Activated CD8-positive, alpha-beta memory T cell treated with anti-CD3 and anti-CD28 coated beads, Interleukin-2, amount 10 ng/mL, durations not matched to agents 7 days and 5 days (primary cell): ENCODE measurements at places on chromosomes 6 and 20. TPM values are rescaled to one million over a fixed set of nuclear protein-coding genes. Genes with fewer than 3 reads are reported as not detected.

The BLOC1S5 gene
- 18.2 TPM for total RNA-seq

The OPRM1 gene
- total RNA-seq: not detected

The LY6G5B gene
- 16.1 TPM for total RNA-seq

The DPM1 gene
- 62.8 TPM for total RNA-seq

The LHFPL5 gene
- total RNA-seq: not detected

The DAAM2 gene
- not detected for total RNA-seq
